ENCODE measurements at places on chromosomes 7 and 10.

DNA sequence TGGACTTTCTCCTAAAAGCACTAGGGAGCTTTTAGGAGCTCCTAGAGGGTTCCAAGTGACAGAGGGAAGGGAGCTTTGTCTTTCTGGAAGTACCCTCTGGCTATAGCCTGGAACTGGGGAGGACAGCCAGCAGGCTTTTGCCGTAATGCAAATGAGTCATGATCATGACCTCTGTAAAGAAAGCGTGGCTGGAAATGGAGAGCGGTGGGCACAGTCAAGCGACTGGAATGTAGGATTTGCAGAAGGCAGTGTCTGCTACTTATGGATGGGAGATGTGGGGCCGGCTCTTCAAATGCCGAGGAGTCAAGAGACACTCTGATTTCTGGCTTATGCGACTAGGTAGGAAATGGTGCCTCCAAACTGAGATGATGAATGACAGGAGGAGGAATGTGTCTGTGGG is 34.6 kb upstream of the PLPP4 start:
- no peak for DNase-seq

- no peak for DNase-seq
Measured at GRCh38 chr7:64883113-64883905, 19.8 kb upstream of the ZNF273 start.

GRCh38 chr7:115099906-115100305 is 178.0 kb downstream of the MDFIC start:
- DNase-seq, result no peak

- DNase-seq, result no peak
Measured at GRCh38 chr10:75492173-75492925, 60.9 kb downstream of the LRMDA start.

- peak; percentile 75 for DNase-seq
Measured at GRCh38 chr10:101214446-101215396, 14.5 kb downstream of the LBX1 start.

GRCh38 chr10:127449490-127449889 is 99.6 kb upstream of the NPS start:
- no peak for DNase-seq
